Activated effector memory CD4-positive, alpha-beta T cell treated with anti-CD3 and anti-CD28 coated beads, Interleukin-2, amount 50 U/mL, for 16 hours (primary cell): ENCODE measurements at places on chromosomes 16 and 17.

DNA sequence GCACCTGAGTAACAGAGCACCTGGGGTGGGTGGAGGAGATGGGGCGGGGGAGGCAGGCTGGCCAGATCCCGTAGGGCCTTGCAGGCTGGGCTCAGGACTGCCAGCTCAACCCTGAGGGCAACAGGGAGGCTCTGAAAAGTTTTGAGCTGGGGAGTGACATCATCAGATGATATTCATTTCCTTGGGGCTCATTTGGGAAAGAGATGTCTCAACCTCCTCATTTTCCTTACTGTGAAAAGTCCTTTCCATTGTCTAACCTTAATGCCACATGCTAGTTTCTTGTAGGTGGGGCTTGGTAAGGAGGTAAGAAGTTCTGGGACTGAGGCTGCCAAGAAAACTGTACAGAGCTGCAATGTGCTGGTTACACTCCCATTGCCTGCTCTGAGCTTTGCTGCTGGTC is 3.7 kb downstream of the TNS4 start:
- no peak for DNase-seq

- no peak for DNase-seq
Measured at GRCh38 chr16:78163772-78164670, 64.6 kb downstream of the WWOX start.

GRCh38 chr17:31060791-31061550 is 33.8 kb upstream of the NF1 start:
- no peak for DNase-seq

DNA sequence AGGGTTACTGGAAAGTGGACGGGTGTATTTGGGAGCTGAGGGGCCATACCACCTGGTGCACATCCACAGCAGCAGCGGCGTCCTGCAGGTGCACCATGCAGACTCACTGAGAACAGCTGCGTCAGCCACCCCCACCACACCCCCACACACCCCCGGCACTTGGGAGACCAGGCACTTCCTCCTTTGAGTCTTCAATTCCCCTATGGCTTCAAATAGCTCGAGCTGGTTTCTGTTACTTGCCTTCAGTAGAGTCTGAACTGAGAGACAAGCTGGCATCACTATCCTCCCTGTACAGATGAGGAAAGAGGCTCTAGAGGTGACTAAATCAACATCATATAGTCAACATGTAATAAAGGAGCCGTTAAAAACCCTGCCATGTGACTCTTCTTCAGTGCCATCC is 15.4 kb downstream of the CUEDC1 start:
- no peak for DNase-seq

DNA sequence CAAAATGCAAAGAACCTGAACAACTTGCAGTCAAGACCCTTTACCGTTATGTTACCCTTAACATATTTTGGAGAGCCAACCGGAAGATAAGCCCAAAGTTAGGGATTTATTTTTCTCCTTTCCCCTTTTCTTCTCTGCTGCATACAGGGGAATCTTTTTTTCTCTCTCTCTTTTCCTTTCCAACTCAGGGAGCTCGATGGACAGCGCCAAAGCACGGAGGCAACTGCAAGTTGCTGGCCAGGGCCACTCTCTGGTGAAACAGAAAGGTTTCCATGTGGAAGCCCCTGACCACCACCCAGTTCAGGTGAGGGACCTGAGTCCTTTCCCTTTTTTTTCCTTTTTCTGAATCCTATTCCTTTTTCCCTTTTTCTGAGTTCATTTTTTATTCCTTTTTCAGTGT is 98.8 kb upstream of the COX10 start:
- no peak for DNase-seq
